ENCODE measurements at places on chromosomes 7 and 10.

DNA sequence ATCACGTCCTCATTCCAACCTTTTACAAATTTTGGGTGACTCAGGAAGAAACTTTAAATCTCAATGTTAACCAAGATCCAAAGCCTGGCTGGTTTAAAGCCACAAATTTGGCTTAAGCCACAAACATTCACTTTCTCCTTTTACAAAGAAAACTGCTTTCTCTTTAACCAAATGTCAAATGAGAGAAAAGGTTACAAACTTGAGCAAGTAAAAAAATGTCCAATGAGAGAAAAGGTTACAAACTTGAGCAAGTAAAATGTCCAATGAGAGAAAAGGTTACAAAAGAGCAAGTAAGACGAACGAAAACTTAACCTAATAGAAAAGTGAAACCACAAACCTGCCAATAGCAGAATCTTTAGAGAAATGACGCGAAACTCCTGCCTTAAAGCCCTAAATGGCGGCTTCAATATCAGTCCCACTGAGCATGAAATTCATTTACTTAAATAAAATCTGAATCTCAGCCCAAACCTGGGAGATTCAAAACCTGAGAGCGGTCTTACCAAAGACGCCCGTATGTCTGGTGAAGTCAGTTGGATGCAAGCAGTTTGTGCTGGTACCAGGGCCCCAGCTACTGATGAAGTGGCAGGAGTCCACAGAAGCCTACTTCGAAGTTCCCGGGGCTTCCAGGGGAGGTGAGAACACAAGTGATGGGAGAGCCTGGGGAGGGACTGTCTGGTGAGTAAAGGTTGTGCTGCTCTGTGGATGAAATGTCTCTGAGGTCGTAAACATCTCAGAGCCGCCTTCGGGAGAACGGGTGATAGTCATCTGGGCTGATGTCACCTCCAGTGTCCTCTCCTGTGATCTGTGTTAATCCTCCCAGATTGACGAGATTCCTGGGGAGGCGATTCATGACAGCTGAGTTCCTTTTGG is 74.6 kb downstream of the PAXIP1 start:
- peak; percentile 76 for DNase-seq

DNA sequence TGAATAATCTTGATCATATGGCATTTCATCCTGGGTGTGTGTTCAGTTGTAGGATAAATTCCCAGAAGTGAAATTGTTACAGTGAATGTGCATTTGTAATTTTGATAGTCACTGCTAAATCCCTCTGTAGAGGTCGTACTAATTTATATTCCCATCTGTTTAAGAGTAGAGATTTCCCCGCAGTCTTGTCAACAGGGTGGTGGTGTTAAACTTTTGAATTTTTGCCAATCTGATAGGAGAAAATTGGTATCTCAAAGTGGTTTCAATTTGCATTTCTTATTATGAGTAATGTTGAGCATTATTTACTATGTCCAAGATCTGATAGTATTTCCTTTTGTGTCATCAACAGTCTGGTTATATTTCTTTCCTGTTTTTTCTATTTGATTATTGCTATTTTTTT is 101.7 kb downstream of the AUTS2 start:
- no peak for DNase-seq

- DNase-seq: no peak
Observed at GRCh38 chr10:61091531-61091930, 147.5 kb upstream of the RHOBTB1 start.

GRCh38 chr10:49498425-49498824 is 40.5 kb downstream of the ERCC6 start:
- DNase-seq: no peak

DNA sequence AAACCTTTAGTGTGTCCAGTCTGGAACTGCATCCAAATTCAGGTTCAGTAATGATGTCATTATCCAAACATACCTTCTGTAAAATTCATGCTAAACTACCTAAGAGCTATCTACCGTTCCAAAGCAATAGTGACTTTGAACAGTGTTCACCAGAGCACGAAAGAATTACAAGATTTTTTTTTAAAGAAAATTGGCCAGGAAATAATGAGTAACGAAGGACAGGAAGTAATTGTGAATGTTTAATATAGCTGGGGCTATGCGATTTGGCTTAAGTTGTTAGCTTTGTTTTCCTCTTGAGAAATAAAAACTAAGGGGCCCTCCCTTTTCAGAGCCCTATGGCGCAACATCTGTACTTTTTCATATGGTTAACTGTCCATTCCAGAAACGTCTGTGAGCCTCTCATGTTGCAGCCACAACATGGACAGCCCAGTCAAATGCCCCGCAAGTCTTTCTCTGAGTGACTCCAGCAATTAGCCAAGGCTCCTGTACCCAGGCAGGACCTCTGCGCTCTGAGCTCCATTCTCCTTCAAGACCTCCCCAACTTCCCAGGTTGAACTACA is 694 bp upstream of the FAS start:
- no peak for DNase-seq

DNA sequence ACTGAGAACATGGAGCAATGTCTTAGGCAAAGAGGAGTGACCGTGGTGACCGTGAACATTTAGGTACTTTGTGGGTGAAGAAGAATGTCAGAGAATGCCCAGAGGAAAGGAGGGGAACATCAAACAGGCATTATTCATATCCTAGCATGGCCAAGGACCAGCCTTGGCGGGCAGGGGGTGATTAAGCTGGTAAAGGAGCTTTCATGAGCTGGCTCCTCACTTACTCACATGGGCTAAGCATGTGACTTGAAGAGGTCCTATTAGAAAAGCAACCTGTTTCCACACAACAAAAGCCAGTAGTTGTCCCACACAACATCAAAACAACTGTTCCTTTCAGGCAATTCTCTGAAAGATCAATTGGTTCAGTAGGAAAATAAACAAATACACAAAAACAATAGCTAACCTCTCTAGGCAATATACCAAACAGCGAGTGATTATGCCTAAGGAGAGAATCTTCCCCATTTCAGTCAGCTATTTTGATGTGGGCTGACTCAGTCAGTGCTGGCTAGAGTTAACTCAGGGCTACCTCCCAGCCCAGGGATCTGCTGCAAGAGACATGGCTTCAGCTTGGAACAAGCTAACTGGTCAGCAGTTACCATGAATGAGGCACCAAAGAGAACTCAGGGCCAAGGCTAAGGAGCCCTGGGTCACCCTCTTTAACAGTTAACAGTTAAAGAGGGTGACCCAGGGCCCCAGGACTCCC is 283.5 kb downstream of the ARHGAP12 start:
- DNase-seq: no peak

DNA sequence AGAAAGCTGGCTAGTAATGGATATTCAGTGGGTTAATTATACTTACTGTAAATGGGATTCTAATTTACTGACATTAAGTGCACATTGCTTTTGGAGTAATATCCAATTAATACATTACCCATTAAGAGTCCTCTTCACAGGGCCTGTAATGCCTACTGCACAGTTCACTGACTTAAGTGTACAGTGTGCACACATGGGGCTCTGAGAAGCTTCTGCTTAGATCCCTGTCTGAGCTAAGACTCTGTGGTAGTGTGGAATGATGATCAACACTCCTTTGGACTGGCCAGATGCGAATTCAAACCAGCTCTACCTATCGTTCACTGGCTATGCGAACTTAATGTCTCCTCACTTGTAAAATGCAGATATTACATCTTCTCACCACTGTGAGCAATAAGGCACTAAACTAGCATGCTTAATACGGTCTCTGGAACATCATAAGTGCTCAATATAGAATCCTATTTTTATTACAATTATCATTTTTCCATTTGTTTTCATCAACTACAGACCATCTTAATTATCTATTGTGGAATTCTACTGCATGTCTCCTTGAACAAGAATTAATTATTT is 53.8 kb upstream of the SEC61G start:
- DNase-seq: no peak

- DNase-seq: no peak
Observed at GRCh38 chr7:105177026-105177425, 163.0 kb downstream of the KMT2E start.

DNA sequence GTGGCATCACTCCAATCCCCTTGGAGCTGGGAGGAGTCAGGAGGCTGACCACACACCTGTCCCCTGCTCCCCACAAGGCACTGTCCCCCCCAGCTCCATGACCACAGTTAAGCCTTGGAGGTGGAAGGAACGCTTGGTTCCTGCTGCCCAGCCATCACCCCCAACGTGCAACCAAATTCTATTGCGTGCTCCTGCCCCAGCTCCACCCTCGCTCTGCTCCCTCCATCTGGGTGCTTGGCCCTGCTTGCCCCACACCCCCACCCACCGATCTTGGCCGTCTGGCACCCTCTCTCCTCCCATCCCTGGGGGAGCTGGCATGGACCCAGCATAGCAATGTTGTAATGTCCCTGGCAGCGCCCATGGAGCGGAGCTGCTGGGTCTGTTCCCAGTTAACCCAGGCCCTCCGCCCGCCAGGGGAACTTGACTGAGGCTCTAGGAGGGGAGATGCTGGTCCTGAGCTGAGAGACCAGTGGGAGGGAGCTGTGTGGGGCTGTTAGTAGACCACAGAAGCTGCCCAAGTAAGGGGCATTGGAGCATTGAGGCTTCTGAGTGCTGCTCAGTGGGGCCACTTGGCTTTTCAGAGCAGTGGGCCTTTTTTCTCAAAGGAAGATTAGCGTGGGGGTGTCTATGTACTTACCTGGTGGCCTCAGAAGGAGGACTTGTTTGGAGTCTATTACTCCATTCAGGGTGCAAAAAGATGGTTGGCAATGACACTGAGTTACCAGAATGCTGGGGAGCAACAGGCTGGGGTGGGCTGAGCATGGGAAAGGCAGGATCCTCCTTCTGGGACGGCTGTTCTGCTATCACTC is 1.1 kb downstream of the EPHB6 start:
- no peak for DNase-seq

GRCh38 chr10:51117053-51117660 is 42.9 kb downstream of the PRKG1 start:
- DNase-seq: no peak

DNA sequence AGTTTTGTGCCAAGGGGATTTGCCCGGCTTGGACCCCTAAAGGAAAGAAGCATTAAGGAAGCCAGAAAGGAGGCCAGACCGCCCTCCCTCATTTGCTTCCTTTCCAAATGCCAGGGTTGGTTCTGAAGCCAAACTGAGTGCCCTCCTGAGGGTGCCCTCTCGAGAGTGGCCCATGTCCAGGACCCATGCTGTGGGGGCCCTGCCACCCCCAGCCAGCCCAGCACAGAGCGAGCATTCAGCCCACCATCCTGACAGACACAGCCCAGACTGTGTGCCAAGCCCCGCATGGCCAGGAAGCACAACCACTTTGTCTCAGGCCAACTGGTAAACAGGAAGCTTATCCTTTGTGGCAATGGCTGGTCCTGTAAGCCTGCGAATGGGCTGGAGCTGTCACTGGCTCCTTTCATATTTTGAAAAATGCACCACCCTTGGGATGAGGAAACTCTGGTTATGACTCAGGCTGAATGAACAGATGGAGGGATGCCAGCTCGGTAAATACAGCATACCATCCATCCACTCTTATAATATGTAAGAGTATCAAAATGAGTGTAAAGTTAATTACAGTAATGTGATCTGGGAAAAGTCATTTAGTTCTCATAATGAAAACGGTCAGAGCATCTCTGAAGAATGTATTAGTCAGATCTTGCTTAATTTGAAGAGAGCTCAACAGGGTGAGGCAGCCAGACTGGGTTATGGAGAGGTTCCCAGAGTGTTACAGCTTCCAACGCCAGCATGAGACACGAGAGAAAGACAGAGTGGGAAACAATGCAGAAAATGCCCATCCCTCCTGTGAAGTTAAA is 65.0 kb downstream of the STK17A start:
- DNase-seq: no peak

DNA sequence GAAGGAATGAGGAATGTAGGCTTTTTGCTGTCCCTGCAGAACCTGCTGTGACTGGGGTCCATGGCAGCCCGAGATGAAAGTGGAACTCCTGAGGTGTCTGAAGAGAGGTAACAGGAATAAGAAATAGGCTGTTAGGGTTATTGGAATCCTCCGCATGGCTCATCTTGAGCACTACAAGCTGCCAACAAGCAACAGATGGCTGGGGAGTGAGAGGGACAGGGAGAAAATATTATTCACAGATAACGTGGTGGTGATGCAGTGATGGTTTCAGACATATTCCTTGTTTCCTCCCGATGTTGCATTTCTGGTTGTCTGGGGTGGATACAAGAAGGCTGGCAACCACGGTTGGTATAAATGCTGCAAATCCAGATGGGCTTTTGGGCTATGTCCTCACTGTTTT is 46.1 kb downstream of the AP3M1 start:
- no peak for DNase-seq

- peak; percentile 6 for DNase-seq
Observed at GRCh38 chr7:152145853-152146466, 120.5 kb downstream of the GALNT11 start.

GRCh38 chr7:15723841-15724240 is 37.4 kb upstream of the MEOX2 start:
- no peak for DNase-seq

DNA sequence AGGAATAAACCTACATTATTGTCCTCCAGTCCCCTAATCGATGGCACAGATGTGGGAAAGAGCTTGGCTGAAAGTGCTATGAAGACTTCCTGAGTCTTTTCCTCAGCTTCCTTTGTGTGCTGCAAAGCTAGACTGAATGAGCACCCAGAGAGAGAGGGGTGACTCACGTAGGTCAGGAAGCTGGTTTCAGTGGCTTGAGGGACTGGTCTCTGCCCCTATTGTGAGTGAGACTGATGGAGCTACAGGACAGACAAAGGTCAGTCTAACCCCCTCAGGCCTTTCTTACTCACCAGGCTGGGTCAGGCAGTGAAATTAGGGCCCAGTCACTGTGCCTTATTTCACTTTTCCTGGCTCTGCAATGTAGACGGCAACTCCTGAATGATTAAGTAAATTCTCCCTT is 171.1 kb upstream of the GRB10 start:
- no peak for DNase-seq

GRCh38 chr7:63030061-63030460 is 968.6 kb upstream of the ZNF722 start:
- DNase-seq: no peak

DNA sequence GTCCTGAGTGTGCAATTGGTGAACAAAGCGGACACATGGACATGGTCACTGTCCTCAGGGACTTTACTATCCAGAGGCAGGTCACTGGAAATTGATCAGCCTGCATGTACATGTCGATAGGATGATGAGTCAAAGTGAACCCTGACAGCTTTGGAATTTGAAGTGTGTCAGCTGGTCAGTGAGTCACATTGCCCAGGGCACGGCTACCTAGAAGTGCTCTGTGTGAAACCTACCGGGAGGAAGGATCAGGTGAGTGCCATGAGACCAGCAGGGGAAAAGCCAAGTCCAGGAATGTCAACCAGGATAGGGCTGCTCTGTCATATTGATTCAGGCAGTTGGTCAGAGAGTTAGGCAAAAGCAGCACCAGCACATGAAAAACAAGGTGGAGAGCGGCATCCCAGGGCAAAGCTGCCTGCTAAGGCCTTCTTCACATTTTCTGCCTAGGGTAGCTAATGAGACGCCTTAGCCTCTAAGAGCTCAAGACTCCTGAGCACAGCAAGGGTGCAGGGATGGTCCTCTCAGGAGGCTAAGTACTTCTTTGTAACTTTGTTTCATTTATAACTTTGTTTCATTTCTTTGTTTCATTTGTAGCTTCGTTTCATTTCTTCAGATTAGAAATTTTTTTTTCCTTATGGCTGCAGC is 19.4 kb upstream of the PDCD4 start:
- DNase-seq: no peak

GRCh38 chr7:135414850-135415439 is 95.0 kb downstream of the CNOT4 start:
- DNase-seq: peak; percentile 38

- DNase-seq: no peak
Observed at GRCh38 chr10:45058580-45058979, 57.9 kb downstream of the ZNF22 start.

- no peak for DNase-seq
Observed at GRCh38 chr7:13312307-13312706, 624.9 kb downstream of the ARL4A start.

GRCh38 chr7:82704121-82704520 is 260.5 kb upstream of the CACNA2D1 start:
- DNase-seq: no peak

Measured in NCI-H526 treated with DMSO at 0.1 percent for 48 hours (cell line).